ENCODE measurements at places on chromosomes 3 and 15. TPM values are rescaled to one million over a fixed set of nuclear protein-coding genes. Genes with fewer than 3 reads are reported as not detected.

Gene SMCO1
- total RNA-seq: not detected

Gene C3orf49
- total RNA-seq: not detected

Gene SOX14
- not detected for total RNA-seq

Gene TIPARP
- 36.1 TPM for total RNA-seq

Gene HCN4
- total RNA-seq: not detected

Gene RTP1
- not detected for total RNA-seq
